ENCODE measurements at places on chromosomes 11 and 22.

GRCh38 chr11:14451825-14452224, 47.8 kb downstream of the COPB1 start:
- DNase-seq: no peak

DNA sequence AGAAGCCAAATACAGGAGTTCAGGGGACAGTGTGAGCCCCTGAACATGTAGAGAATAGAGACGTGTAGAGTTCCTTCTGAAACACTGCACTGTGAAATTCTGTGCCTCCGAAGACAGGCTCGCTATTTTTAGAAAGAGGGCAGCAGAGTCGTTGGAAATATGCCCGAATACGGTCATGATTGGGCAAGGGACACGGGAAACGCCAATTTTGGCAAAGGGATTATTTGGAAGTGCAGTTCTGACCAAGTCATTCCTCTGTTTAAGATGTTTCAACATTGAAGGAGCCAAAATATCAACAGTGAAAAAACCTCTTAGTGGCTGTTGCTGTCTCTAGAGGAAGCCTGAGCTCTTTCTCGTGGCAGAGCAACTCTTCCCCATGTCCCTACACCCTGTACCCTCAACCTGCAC, 9.5 kb upstream of the CBX6 start:
- no peak for DNase-seq

DNA sequence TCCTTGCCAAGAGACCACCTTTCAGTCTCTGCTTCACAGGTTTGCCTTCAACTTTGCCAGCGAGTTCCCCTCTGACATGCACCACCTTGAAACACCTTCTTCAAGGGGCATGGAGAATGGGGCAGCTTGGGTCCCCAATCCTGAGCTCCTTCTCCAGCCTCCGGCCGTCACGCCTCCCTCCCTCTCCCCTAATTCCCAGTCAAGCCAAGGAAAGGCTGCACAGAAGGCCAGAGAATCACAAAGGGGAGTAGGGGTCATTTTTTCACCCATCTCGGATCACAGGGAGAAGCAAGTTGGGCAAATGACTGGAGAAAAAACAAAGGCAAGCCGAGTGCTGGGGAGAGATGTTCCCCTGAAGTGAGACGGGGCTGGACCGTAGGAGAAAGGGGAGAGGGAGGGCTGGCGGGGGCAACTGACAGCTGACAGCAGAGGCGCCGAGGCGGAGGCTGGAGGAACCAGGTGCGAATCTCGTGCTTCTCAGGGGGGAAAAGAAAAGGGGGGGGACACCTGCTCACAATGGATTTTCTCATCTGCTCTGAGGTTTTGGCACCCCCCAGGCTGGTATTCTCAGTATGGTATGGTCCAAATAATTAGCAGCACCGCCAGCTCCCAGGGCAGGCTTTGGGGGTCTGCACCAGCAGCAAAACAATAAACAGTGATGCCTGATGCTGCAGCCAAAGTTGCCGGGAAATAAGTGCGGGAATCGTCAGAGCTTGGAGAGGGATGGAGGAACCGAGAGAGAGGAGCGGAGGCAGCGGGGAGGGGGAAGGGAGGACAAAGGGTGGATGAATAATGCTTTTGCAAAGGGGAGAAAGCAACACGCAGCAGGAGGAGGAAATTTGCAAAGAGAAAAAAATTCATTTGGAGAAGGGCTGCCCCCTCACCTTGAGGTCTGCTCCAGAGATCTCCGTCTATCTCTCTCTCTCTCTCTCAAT, 644 bp downstream of the YPEL4 start:
- DNase-seq: no peak

- DNase-seq: no peak
These were observed 8.9 kb upstream of the UCP2 start for GRCh38 chr11:73991471-73992006.

GRCh38 chr11:69491071-69492031, 9.9 kb downstream of the LINC01488 start:
- no peak for DNase-seq

- peak; percentile 49 for DNase-seq
These were observed 49.5 kb downstream of the VSIG10L2 start for GRCh38 chr11:125995313-125995712.

DNA sequence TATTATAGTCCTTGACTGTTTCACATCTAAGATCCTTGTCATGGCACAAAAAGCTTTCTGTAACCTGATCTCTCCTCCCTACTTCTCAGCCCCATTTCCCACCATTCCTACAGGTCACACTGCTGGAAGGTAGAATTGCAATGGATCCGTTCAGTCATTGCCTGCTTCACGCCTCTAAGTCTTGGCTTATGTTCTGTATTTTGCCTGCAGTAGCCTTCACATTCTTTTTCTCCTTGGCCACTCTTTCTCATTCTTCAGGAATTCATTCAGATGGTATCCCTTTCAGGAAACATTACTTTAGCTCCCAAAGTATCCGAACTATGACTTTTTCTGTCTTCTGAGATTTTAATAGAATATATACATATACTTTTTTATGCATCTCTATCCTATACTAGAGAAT, 731.5 kb downstream of the NTM start:
- DNase-seq: no peak

- no peak for DNase-seq
These were observed 29.8 kb downstream of the MUC6 start for GRCh38 chr11:1006762-1007161.

- no peak for DNase-seq
These were observed 822 bp downstream of the RBX1 start for GRCh38 chr22:40951795-40952605.

DNA sequence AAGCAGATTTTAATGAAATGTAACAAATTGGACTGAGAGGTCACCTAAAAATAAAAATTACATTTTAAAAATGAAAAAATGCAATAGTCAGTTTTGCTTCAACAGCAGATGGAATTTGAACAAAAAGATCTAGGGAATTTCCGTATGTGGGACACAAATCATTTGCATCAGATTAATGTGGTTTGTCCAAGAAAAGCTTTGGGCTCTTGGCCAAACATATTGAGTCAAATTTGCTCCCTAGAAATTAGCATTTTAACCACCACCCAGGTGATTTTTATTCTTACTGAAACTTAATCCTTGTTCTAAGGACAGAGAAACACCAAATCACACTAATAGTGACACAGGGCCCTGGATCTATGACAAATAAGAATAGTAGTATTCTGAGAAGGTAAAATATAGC, 1477.8 kb downstream of the FAM181B start:
- DNase-seq: no peak

- no peak for DNase-seq
These were observed 339.0 kb downstream of the TBC1D22A start for GRCh38 chr22:47101321-47101885.

DNA sequence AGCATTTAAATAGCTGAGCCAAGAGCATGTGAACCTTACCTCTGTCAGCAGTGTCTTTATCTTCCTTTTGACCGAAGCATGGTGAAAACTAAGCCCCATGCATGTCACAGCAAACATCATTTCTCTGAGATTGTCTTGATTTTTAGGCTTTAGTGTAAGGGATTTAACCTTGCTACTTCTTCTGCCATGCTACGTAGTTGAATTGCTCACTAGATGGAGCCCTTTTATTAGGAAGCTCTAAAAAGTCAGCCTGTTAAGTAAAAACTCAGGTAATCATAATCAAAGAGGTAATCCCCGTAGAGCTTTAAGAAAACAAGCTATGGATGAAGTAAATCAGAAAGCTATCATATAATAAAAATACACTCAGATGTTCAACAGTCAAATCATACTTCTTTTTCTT, 149.5 kb downstream of the PGR start:
- DNase-seq: no peak

DNA sequence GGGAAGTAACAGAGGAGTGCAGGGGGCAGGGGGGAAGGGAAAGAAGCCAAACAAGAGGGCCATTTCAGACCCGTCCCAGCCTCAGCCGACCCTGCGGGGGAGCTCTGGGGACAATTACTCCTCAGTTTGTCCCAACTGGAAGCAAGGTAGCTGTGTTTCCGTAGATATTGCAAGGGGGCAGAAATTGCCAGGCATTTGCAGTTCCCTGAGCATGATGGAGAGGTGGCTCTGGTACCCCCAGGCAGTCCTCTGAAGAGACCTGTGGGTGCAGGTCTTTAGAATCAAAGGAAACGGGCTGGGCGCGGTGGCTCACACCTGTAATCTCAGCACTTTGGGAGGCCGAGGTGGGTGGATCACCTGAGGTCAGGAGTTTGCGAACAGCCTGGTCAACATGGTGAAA, 13.8 kb upstream of the JAM3 start:
- DNase-seq: no peak

GRCh38 chr11:107856180-107856980, 2.2 kb downstream of the SLC35F2 start:
- DNase-seq: no peak

DNA sequence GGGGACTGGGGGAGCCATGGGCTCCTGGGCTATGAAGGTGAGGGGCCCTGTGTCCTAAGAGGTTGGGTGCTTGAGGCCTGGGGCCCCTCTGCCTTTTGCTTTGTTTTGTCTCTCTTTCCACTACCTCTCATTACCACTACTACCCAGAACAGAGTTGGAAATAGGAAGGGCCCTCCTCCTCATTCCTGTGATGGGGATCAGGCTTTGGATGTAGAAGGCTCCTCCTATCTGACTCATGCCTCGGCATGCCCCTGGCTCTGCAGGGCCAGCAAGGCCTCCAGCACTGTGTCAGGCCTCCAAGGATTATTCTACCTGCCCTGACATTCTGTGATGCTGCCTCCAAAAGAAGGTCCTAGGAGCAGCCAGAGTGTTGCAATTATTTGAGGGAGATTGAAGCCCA, 766 bp downstream of the IZUMO1R start:
- DNase-seq: no peak

GRCh38 chr11:11808992-11809615, 32.7 kb upstream of the USP47 start:
- DNase-seq: no peak

DNA sequence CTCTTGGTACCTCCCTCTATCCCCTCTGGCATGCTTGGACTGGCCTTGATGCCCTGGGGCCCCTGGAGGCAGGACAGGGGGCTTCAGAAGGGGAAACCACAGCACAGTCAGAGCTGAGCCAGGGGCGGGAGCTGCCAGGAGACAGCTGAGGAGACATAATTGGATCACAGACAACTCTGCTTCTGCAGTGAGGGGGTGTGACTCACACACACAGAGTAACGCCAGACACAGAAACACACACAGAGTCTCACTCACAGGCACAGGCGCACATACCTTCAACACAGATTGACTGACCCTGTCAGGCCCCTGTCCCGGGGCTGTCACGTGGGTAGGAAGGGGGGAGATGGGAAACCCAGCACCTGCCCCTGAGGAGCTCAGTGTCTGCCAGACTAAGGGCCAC, 20.6 kb downstream of the STARD10 start:
- no peak for DNase-seq

DNA sequence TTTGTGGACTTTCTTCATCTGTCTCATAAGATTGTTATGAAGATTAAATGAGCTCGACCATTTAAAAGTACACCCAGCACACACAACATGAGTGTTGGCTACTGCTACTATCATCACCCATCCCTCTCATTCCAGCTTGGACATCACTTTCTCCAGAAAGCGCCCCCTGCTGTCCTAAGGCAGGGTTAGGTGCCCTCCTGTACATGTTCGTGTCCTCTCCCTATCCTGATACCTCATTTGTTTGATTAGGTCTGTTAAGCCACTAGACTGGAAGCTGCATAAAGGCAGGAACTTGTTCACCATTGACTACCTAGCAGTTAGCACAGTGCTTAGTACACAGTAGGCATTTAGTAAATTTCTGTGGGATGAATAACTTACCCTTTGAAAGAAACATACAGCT, 85.5 kb downstream of the ENTHD1 start:
- DNase-seq: no peak

- no peak for DNase-seq
These were observed 4.8 kb upstream of the NAP1L4 start for GRCh38 chr11:2996976-2997375.

GRCh38 chr11:128892866-128893565, 1.9 kb downstream of the KCNJ5 start:
- no peak for DNase-seq

- no peak for DNase-seq
These were observed 111.2 kb upstream of the ALX4 start for GRCh38 chr11:44421090-44421675.

GRCh38 chr11:33005175-33005574, 10.5 kb upstream of the DEPDC7 start:
- DNase-seq: no peak

Measured in activated CD8-positive, alpha-beta memory T cell treated with anti-CD3 and anti-CD28 coated beads, Interleukin-2, amount 10 ng/mL, durations not matched to agents 7 days and 5 days (primary cell).